ENCODE measurements at places on chromosomes 1 and 21.

- no peak for DNase-seq
Observed at GRCh38 chr1:109266965-109267364, 16.0 kb downstream of the PSRC1 start.

DNA sequence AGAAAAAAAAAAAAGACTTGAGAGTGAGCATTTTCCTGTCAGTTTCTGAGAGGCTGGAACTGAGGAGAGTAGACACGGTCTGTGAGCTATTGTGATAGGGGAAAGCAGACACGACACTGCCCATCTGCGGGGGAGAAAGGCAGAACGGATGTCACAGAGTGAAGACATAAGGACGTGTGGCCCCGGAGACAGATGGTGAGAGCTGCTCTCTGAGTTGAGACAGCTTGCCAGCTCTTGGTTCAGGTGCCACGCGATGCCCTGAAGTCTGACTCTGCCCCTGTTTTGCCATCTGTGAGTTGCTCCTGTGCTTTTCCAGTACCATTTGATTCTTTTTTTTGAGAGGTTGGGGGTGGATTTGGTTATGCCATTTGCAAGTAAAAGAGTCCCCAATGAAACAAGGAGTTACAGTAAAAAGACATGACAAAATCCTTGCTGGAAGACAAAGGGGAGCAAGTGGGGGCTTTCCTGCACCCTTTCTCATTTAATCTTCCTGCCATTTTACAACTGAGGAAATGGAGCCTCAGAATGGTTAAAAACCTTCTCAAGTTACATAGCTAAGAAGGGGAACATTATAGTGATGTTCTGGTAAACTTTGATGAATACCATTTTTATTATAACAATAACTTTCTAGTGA lies 128.9 kb upstream of the DNAH14 start:
- DNase-seq, result no peak

DNA sequence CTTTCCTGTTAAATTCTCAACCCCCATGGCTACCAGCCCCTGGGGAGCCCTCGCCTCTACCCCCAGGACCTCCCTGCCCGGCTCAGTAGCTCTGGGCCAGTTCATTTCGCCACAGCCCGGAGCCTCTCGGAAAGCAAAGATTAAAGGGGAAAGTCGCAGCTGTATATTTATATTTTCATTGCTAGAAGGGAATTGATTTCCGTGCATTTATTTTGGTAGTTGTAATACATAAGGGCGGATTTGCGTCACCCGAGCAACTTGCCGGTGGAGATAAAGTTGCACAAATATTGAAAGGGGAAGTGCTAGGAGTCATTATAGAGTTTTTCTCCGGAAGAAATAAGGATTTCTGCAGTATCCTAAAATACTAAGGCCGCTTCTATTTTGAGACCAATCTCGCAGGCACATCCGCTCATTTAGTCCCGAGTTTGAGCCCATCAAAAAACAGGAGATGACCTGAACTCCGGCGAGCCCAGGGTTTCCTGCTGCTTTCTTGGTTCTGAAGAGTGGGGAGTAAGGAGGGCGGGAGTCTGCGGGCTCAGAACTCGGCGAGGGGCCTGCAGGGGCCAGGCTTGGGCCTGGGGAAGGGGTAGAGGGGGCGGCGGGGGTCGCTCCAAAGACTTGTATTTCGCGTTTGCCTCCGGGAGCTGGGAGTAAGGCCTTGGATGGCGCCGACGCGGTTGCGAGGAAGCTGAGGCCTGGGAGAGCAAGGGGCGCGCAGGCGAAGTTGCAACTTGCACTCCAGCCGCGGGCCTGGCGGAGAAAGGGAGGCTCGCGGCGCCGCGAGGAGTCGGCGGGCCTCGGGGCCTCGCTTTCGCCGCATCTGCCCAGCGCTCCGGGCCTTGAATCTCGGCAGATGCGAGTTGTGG lies 2.5 kb upstream of the HLX start:
- DNase-seq, result peak; percentile 82

- DNase-seq, result no peak
Observed at GRCh38 chr21:28805885-28806284, 186.8 kb downstream of the LTN1 start.

DNA sequence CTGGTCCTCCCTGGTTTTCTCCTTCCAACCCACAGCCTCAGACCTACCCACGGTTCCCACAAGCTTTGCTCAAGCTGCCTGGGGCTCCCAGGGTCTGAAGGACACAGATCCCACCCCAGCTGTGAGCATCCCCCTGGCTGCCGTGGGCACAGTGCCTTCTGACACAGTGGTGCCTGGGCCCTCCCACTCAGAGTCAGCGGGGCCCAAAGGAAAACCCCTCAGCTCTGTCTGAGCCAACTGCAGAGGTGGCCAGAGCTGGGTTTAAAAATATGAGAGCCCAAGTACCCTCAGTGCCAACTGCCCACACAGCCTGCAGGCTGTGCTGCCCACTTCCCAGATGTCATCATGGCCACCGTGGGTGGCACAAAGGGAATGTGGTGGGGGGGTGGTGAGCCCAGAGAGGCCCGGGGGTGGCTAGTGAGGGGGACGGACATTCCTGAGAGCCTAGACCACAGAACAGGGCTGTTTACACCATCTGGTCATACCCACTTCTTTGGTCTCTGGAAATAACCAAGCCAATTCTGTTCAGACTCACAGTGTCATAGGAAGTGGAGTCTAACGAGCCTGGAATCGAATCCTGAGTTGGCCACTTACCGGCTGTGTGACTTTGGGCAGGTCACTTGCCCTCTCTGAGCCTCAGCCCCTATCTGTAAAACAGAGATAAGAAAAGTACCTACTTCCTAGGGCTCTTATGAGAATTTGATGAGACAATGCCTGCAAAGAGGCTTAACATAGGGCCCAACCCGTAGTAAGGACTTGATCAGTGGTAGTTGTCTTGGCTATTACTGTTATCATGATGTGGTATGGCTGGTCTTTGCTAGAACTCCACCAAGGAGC lies 85.5 kb downstream of the CAMK2N1 start:
- DNase-seq, result no peak

DNA sequence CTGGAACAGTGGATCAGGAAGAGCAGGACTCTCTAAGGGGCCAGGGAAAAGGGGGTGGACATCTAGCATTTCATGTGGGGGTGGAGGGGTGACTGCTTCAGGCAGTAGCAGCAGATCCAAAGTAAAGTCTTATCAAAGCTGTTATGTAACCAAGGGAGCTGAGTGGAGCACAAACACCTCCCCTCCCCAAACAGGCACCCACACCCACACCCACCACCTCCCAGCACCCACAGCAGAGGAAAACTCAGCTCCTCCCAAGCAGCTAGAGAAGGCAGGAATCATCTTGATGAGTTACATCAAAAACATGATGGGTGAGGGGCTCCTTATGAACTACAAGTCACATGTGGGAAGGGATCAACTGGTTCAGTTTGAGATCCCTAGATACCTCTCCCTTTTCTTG lies 6.0 kb downstream of the DLGAP3 start:
- DNase-seq, result no peak

DNA sequence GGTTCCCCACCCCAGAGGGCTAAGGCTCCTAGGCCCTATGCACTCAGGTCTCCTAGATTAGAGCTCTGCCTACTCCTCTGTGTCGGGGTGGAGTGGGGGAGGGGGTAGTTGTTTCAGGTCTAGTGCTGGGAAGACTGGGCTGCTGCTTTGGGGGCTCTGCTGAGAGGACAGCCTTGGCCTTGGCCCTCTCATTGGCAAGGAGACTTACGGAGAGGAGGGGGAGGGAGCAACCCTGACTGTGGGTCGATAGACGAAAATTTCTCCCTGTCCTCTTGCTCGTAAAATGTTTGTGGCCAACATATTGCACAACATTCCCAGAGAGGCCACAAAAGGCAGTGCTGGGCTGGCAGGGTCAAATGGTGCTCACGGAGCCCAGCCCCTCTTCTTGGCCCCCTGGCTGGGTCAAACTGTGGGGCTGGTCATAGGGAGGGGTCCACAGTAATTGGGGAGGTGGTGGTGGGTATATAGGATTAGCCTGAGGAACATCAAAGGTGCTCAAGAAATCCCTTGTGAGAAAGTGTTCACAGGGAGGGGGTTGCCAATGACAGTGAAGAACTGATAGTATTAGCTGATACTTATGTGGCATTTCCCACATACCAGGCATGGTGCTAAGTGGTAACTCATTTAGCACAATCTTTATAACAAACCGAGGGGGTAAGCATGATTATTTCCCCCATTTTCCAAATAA lies 8.5 kb upstream of the DMBX1 start:
- no peak for DNase-seq

GRCh38 chr1:223030871-223031400 lies 112.1 kb downstream of the TLR5 start:
- no peak for DNase-seq

DNA sequence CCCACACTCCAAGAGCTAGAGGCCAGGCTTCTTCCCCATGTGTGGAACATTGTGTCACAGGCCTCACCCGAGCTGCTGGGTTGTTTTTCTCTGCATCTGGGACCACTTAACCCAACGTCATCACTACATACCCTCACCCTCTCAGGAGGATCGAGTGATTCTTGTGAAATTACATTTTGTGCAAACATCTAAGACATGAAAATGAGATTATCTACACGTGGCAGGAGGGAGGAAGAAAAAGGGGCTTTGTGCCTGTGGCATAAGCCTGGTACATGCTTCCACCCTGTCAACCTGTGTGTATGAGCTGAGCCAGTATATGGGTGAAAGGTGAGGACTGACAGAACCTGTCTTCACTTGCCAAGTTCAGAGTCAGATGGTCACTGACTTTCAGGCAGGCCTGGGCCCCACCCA lies 1.6 kb downstream of the CPT2 start:
- DNase-seq, result peak; percentile 51

- DNase-seq, result no peak
Observed at GRCh38 chr1:208921259-208921658, 662.3 kb upstream of the CAMK1G start.
